Activated effector memory CD4-positive, alpha-beta T cell treated with anti-CD3 and anti-CD28 coated beads, Interleukin-2, amount 50 U/mL, for 16 hours (primary cell): ENCODE measurements at places on chromosomes 1 and 21.
A peak's percentile ranks its signal among the peaks of the same experiment; 100 is the strongest.

GRCh38 chr1:19124273-19124672 is 85.8 kb downstream of the UBR4 start:
- no peak for DNase-seq

GRCh38 chr1:15196807-15197530 is 43.4 kb downstream of the TMEM51 start:
- peak; percentile 22 for DNase-seq

GRCh38 chr1:62070384-62071011 is 124.2 kb upstream of the L1TD1 start:
- no peak for DNase-seq

GRCh38 chr1:34792868-34793727 is at the start of gene GJA4:
GJA4 (plus strand) TSS chr1:34792999; CDS start chr1:34794214, 1,215 bp downstream.
- DNase-seq: no peak

- DNase-seq: no peak
Observed at GRCh38 chr21:36482673-36483072, 2.8 kb upstream of the CLDN14 start.

- no peak for DNase-seq
Observed at GRCh38 chr21:25858325-25858724, 123.6 kb downstream of the GABPA start.

GRCh38 chr1:34742667-34743270 is 12.1 kb upstream of the GJB5 start:
- peak; percentile 91 for DNase-seq

- no peak for DNase-seq
Observed at GRCh38 chr1:47644212-47644573, 206.3 kb downstream of the FOXD2 start.

- no peak for DNase-seq
Observed at GRCh38 chr1:12302798-12303447, 73.1 kb downstream of the VPS13D start.

GRCh38 chr1:1165485-1165884 is 8.2 kb upstream of the TTLL10 start:
- no peak for DNase-seq
